ENCODE measurements at places on chromosomes 7 and 10.
A peak's percentile ranks its signal among the peaks of the same experiment; 100 is the strongest.

GRCh38 chr7:104950006-104950405, 64.0 kb upstream of the KMT2E start:
- DNase-seq = no peak

- no peak for DNase-seq
Observed at GRCh38 chr7:131268906-131269305, 58.8 kb upstream of the MKLN1 start.

DNA sequence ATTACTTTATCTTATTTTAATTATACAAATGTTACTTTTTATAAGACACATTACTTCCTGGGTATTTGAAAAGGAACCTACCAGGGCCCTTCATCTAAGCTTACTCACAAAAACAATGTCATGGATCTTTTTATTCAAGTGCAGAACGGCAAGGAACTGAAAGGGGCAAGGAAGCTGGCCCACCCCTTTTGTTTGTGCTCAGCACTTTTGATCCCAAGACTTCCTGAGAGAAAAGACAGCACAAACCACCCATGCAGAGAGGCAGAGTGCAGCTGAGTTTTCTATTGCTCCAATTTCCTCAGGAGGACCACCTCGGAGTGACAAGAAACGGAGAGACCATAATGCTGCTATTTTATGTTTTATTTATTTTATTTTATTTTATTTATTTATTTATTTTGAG, 232.0 kb upstream of the NRP1 start:
- DNase-seq = no peak

GRCh38 chr7:40200791-40201190, 66.0 kb downstream of the SUGCT start:
- peak; percentile 84 for DNase-seq

GRCh38 chr7:151865070-151865670, 11.7 kb downstream of the PRKAG2 start:
- DNase-seq = no peak

GRCh38 chr10:78584681-78585080, 484.1 kb upstream of the ZMIZ1 start:
- no peak for DNase-seq

DNA sequence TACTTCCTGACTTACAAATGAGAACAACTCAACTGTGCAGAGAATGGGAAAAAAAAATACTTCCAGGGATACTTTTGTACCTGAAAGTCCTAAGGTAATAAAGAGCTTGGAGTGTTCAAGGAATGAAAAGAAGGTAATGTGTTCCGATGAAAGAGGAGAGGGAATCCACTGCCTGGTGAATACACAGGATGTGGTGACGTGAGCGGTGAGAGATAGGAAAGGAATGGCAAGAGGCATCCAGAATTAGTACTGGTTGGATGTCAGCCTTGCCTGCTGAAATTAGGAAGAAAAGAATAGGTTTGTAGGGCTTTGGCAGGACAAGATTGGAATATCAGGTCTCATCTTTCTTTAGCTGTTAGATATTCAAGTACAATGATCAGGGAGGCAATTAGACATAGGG, 347.7 kb downstream of the POM121L12 start:
- peak; percentile 2 for DNase-seq

- DNase-seq = no peak
Observed at GRCh38 chr10:111171183-111171582, 94.4 kb downstream of the ADRA2A start.

GRCh38 chr10:119541459-119542356, 811 bp downstream of the RGS10 start:
- no peak for DNase-seq

- no peak for DNase-seq
Observed at GRCh38 chr10:62170732-62171131, 97.9 kb downstream of the RTKN2 start.

GRCh38 chr10:76626386-76626785, 1011.2 kb downstream of the KCNMA1 start:
- no peak for DNase-seq

DNA sequence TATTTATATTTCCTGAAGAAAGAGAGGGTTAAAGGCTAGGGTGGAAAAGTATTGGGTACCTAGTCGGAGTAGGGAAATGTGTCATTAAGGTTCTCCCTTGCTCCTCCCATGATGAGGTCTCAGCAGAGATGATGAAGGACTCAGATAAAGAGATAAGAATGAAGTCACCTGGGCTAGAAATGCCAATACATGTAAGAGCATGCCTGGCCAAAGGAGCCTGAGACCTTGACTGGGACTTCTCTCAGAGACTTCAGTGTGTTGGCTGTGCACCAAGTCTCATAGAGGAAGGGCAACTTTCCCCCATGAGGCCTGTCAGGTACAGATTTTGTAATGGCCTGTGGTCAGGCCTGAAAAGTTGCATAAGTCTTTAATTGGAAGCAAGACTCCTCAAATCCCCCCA, 361.0 kb upstream of the CDC14C start:
- no peak for DNase-seq

DNA sequence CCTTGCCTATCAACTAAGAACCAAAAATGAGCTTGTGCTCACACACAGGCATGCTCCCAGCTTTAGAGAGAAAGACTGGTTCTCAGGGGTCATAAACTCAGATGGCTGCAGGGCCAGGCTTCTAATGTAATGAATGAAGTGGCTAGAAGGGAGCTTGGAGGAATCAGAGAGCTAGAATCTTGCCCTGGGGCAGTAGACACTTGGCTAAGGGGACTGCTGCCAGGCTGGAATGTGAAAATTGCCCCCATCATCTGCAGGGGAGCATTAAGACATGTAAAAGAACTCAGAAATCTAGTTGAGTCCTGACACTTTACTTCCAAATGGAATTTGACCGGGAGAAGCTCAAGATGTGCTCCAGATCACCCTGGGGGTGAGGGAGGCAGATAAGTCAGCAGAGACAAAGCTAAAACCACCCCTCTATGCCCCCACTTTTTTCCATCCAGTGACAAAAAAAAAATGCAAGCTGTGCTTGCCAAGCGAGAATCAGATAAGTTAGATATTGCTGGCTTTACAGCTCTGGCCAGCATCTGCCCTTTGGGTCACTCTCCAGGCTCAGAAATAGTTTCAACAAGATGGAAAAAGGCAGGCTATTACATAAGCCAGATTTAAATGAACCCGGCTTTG, 2.3 kb upstream of the SLC16A9 start:
- no peak for DNase-seq

DNA sequence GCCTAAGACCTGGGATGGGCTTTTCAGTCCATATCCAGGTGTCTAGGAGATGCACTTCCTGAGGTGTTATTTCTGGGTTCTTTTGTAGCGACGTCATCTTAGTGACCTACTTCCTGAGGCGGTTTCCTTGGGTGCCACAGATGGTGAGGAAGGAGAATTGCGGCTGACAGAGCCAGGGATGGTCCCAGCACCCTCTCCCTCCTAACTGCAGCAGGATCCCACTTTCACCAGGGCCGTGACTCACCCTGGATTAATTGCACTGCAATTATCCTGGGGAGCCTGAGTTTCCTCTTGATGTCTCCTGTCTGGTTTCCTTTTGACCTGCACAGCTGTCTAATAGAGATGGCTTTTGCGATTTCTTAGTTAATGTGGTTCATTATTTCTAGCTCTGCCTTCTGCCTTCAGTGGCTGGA, 271.7 kb downstream of the TCF7L2 start:
- peak; percentile 87 for DNase-seq

DNA sequence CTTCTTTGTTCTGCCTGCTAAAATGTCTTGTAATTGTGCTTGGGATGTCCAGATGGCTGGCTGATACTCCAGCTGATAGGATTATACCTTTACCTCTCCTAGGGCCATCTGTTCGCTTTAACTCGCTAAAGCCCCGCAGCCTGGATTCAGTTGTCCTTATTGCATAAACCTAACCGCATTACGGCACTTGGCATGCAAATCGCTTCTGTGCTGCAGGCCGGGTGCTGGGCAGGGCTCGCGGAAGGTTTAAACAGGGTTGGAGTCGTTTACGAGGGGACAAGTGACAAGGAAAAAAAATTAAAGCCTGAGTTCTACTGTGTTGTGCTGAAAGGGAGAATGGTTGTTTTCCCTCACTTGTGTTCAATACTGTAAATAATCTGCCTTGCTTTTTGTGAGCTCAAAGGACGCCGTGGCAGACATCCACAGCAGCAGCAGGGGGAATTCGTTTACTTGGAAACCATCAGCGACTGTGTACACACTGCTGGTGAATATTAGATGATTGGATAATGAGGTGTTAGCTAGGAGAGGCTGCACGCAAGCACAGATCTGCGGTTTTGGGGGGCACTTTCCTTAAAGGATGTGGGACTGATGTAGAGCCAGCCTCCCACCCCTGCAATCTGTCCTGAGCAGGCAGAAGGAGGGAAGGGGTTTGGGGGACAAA, 93.0 kb downstream of the EBF3 start:
- no peak for DNase-seq

DNA sequence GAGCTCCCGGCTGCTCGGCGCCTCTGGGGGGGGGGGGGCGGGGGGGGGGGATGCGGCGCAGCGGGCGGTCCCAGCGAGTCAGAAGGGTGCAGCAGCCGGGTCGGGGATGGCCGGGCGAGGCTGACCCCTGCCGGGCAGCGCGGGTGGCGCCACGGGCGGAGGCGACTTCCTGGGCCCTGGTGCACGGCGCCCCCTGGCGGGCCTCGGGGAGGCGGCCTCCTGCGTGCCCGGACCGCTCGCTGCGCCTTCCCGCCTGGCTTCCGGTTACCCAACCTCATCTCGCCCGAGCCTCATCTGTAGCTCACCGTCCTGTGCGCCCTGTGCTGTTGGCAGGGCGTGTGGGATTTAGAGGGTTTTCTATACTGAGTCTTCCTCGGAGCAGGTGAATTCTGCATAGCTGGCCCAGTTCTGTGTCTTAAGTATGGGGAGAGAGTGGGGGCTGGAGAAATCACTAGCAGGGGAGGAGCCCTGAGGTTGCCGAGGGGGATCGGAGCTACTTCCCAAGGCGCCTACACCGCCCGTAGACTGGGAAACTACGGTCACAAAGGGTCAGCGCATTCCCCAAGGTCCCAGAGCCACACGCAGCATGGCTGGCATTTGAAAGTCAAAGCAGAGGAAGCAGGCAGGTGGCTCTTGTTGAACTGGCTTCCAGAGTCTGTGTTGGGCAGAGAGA, 28.3 kb upstream of the WDFY4 start:
- DNase-seq = peak; percentile 87

Measured in fibroblast of skin of right biceps (primary cell).